Esophagus muscularis mucosa (tissue), 4 donors: ENCODE measurements at places on chromosomes 7 and 10. TPM values are rescaled to one million over a fixed set of nuclear protein-coding genes. Genes with fewer than 3 reads are reported as not detected.

The OR2A42 gene
- total RNA-seq: not detected

The LDB3 gene
- total RNA-seq: 42.3 TPM

The LRRD1 gene
- total RNA-seq: not detected

The BICC1 gene
- 20.2 TPM for total RNA-seq

The SPOCK2 gene
- 8.8 TPM for total RNA-seq

The GIMAP5 gene
- total RNA-seq: 26.9 TPM

GRCh38 chr7:93890464-93891068 is at the start of gene TFPI2:
Gene TFPI2 (minus strand): TSS chr7:93890753. CDS start chr7:93890678, 75 bp downstream.
- no peak for DNase-seq

- no peak for DNase-seq
Measured at GRCh38 chr7:142811154-142811737, 40.5 kb downstream of the PRSS2 start.

- no peak for DNase-seq
Measured at GRCh38 chr7:46791188-46791587, 790.7 kb downstream of the TNS3 start.

DNA sequence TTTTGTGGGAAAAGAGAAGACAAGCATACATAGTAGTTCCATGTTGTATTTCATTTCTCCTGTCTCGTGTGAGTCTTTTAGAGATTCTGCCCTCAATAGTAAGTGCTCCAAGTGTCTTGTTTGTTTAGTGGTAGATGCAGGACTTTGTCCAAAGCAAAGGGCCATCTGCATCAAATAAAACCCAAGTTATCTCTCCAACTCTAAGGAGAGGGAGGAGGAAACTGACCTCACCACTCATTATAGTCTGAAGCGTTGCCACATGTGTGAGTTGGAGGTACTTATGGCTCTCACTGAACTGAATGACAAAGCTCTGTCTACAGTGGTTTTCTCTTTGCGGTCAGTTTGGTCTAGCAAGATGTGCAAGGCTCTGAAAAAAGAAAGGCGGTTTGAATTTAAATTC is 272.6 kb downstream of the DOCK4 start:
- DNase-seq: no peak
